ENCODE measurements at places on chromosomes 1 and 21.

- no peak for DNase-seq
Observed at GRCh38 chr1:167418391-167418790, 99.9 kb downstream of the CD247 start.

DNA sequence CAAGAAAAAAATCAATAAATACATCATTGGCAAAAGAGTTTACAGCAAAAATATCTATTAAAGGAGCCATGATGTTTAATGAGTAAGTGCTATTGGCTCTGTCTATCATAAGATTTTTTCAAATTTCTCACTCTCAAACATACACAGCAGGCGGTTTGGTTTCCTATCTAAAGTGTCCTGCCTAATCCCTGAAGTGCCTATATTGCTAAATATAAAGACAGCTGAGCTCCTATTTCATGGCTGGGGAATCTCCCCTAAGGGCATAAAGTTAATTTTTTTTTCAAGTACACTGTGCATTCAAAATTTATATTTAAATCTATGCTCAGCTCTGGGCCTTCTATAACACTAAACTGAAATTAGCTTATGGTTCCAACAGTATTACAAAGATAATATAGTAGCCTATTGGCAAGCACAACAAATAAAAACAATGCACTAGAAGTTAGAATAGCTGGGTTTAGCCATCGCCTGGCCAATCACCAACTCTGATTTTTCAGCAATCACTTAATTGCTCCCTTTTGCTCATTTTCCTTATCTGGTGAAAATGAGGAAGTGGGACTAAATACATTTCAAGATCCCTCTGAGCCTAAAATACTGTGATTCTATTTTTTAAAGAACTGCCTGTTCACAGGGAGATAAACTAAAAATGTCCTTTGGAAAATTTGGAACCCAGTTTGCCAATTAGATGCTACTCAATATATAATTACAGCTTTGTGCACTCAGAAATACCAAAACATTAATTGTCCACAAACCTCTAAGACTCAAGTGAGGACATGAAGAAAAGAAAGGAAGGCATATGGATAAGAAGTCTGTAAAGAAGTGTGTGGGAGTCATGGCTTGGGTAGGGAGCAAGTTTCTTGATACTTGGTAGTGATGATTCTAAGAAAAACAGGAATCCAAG, 62.5 kb downstream of the WDR64 start:
- no peak for DNase-seq

DNA sequence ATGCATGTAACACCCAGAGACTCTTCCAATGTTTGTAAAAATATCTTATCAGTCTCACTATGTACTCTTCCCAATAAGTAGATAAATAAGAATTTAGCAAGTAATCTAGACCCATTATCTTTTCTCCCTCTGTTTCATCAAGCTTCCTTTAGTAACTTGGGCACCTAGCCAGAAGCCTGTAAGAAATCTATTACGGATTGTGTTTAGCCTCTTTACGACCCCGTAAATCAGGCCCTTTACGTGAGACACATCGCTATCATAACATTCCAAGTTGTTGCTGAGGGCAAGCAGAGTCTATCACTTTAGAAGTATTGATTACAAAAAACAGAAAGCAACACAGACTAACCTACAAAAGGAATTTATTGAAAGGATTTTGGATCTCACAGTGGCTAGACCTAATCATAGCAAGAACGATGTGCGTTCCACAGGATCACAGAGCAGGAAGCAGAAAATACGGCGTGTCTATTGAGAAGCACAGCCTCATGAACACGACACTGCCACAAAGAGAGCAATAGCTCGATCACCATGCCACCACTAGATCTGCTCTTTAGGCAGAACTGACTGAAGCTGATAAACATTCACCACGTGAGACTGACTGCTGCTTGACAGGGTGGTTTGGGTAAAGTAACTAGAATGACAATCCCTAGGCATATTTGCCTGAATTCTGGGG, 922.1 kb downstream of the AMY1C start:
- no peak for DNase-seq

GRCh38 chr1:72122099-72122880, 160.0 kb downstream of the NEGR1 start:
- no peak for DNase-seq

DNA sequence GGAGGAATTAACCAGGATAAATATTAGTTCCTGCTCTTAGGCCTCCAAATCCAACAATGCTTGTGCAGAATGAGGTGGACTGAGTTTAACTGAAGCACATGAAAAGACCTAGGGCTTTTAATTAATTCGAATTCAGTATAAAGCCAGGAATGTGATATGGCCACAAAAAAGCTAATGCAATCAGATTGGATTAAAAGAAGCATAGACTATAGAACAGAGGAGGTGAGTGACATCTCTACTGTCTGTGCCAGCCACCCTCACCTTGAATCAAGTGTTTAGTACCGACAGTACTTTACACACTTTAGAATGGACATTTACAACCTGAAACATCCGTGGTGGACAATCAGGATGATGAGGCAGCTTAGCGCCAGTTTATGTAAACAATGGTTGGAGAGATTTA, 62.1 kb downstream of the CNIH3 start:
- DNase-seq: no peak

GRCh38 chr1:26161415-26162219, 2.7 kb downstream of the FAM110D start:
- no peak for DNase-seq

- no peak for DNase-seq
Observed at GRCh38 chr1:111669268-111669667, 49.7 kb downstream of the RAP1A start.

GRCh38 chr21:34313116-34313515, 50.7 kb upstream of the KCNE2 start:
- DNase-seq: no peak

GRCh38 chr1:109775398-109775797, 11.7 kb upstream of the EPS8L3 start:
- no peak for DNase-seq

DNA sequence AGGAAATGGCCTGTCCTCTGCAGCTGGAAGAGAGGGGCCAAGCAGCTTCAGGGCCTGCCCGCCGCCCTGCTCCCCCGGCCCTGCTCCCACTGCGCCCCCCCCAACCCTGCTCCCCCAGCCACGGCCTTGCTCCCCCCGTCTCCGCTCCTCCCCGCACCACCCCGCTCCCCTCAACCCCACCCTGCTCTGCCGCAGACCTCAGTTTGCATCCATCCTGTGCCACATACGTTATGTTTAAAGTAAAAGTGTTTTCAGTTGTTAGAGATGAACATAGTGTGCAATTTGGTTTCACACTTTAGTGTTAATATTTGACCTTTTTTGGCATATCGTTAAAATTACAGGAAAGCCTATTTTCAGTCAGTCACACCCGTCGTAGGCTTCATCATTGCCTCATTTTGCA, 34.1 kb upstream of the DIP2A start:
- no peak for DNase-seq

- no peak for DNase-seq
Observed at GRCh38 chr1:3213730-3214129, 144.7 kb downstream of the PRDM16 start.

- DNase-seq: no peak
Observed at GRCh38 chr1:18949686-18950400, 6.6 kb downstream of the IFFO2 start.

- DNase-seq: no peak
Observed at GRCh38 chr1:58006421-58007046, 540.0 kb downstream of the OMA1 start.

DNA sequence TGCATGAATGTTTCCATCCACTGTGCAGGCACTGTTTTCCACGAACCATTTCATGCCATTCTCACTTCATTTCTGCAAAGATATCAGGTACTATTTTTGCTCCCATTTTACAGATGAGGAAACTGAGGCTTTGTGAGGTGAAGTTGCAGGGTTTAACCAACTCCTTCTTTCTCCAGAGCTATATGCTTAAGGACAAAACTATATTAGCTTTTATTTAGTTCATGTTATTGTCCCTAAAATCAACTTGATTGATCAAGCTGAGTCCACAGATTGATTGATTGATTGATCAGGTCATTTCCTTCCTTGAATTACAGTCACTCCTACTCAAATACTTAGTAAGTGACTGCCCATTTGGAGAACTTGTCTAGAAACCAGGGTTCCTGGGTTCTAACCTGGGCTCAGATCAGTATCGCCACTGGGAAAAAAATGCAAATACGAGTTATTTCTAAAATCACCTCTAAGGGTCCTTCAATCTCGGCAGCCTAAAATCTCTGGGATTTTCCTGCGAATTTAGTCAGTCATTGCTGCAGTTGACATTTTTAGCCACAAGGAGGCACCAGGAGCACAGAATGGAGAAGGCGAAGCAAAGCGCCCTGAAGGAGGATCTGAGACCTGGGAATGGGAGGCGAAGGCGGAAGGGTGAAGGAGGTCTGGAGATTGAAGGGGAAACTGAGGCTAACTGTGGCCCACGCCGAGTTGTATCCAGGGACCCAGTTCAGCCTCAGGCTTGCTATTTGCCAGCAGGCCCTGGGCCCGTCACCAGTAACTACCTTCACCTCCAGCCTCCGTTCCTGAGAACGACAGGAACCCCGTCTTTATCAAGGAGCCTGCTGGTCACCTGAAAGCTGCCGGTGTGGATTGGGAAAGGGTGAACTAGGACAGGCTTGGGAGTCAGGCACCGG, 14.3 kb upstream of the MUL1 start:
- peak; percentile 50 for DNase-seq

DNA sequence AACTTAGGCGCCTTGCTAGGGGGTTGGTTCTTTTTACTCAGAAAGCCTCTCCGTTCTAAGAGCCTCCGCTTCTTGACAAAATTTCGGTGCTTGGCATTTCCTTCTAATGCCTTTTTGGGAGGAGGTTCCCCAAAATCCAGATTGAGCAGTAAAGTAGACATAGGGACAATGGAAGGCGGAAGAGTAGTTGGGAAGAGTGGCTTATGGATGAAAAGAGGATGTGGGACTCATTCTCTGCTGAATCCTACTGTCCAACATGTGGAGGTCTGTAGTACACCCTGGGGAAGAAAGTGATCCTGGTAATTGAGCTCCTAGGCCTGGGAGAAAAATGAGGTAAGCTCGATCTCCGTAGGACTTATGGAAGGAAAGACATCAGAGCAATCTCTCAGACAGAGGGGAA, 777 bp upstream of the METTL25B start:
- DNase-seq: no peak

DNA sequence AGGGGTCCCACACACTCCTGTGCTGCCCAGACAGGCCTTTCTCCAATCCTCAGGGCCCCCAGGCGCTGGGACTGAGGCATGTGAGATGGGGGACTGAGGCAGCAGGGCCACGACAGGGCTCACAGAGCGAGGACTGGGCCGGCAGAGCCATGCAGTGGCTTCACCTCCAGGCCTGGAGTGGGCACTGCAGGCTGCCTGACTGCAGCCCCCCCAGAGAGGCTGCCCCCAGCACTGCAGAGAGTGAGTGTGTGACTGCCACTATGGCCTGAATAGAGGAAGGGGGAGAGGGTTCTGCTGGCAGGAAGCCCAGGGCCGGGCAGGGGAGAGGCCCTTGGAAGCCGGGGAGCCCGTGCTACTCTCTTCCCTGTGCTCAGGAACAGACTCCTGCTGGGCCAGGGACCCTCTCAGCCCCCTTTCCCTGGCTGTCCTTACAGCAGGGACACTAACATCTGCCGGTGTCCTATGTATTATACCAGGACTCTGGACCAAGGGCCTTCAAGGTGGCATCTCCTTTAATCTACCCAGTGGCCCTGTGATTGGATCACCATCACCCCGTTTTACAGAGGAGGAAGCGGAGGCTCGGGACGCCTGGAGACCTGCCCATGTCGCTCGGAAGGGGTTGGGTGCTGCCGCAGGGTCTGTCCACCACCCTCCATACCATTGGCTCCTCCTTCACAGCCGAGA, 20.2 kb upstream of the PLEKHG5 start:
- DNase-seq: no peak

- no peak for DNase-seq
Observed at GRCh38 chr1:100511058-100511457, 26.9 kb upstream of the GPR88 start.

DNA sequence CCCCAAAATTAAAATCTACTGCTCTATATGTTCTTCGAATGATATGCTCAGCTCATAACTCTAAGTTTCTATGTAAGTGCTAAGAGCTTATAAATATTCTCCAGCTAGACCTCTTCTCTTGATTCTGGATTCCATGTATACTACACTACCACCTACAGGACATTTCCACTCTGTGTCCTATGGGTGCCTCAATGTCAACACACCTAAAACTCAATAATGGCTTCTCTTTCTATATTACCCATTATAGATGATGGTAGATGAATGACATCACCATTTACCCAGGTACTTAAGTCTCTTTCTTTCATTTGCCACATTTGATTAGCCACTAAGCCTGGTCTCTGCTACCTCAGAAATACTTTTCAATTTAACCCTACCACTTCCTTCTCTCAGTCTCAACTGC, 41.3 kb downstream of the TBX19 start:
- no peak for DNase-seq

GRCh38 chr1:79041666-79042065, 35.1 kb upstream of the ADGRL4 start:
- no peak for DNase-seq

GRCh38 chr1:29450591-29450990, 214.3 kb downstream of the PTPRU start:
- no peak for DNase-seq

DNA sequence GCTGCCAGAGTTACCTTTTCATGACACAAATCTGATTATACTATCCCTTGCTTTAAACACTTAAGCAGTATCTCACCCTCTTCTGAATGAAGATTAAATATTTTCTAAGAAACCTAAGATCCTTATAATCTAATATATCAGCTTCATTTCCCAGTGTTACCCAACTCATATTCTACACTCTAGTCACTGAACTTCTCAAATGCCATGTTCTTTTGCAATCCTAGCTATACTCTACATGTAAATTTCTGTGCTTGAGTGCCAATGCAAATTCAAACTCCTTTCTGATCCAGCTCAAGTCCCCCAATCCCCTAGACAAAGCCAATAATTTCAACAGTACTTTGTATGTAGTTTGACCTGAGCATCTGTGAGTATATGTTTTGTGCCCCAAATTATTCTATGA, 293.9 kb downstream of the SDCCAG8 start:
- no peak for DNase-seq

DNA sequence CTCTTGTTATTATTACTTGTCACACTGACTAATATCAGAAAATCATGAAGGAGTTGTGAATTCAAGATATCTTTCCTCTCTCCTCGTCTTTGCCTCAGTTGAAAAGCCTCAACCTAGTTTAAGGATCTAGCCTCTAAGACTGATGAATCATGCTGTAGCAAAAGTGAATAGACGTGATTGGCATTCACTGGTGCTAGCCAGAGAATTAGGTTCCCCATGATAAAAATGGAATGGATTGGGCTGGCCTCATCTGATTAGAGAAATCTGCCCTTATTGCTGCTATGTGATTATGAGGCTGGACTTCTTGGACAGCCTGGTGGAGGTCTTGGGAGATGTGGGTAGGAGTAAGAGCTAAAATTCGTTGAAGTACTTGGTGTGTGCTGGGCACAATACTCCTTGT, 208.2 kb downstream of the BACH1 start:
- DNase-seq: no peak

GRCh38 chr1:21472861-21473260, 32.9 kb downstream of the NBPF3 start:
- DNase-seq: no peak
